Smooth muscle cell of trachea (primary cell): ENCODE measurements at places on chromosomes 7 and 10. TPM values are rescaled to one million over a fixed set of nuclear protein-coding genes. Genes with fewer than 3 reads are reported as not detected.

PSD gene
- 0.73 and 20.2 TPM in 2 replicates for total RNA-seq

FXYD4 gene
- total RNA-seq: not detected in 2 replicates

ACTL6B gene
- total RNA-seq: not detected in 2 replicates

AOAH gene
- total RNA-seq: not detected in 2 replicates

CCL24 gene
- total RNA-seq: not detected in 2 replicates

HOXA2 gene
- 1.3 and 2.6 TPM in 2 replicates for total RNA-seq

OPALIN gene
- total RNA-seq: not detected in 2 replicates

SRGN gene
- 16.7 and 25.8 TPM in 2 replicates for total RNA-seq

ASB13 gene
- total RNA-seq: 11.6 and 13.9 TPM in 2 replicates

CCDC126 gene
- total RNA-seq: 6.3 and 8.4 TPM in 2 replicates

CHAT gene
- not detected in 2 replicates for total RNA-seq

TMEM140 gene
- total RNA-seq: 14.1 and 30.1 TPM in 2 replicates

C10orf62 gene
- total RNA-seq: 0.15 TPM in 1 of 2 replicates, not detected in the other
